NB4 (cell line): ENCODE measurements at places on chromosomes 3 and 15.

GRCh38 chr15:31551323-31551722, 224.7 kb downstream of the KLF13 start:
- no peak for DNase-seq

DNA sequence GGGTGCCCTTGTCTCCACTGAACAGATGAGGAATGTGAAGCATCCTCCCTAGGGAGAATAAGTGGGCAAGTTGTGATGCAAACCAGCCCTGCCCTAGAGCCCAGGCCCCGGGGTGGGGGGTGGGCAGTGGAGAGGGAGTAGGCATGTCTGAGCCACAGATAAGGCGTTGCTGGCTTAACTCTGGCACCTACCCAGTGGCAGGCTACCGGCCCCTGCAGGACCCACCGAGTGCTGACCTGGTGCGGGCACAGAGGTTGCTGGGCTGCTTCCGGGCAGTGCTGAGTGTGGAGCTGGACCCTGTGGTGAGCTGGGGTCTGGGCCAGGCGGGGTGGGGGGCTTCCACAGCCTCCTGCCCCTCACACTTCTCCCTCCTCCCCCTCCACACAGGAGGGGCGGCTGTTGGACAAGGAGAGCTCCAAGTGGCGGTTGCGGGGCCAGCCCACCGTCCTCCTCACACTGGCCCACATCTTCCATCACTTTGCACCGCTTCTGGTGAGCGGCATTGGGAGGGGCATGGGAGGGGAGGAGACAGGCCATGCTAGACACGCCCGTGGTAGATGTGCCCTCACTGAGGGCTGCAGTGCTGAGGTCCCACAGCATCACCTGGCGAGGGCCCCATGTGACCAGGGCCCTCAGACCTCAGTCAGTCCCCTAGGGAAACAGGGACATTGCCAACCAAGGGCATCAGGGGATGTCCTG, 10.1 kb downstream of the RNF123 start:
- no peak for DNase-seq

GRCh38 chr15:79676621-79677020, 220.2 kb downstream of the MTHFS start:
- no peak for DNase-seq

- DNase-seq: no peak
These were observed 4.4 kb upstream of the CA12 start for GRCh38 chr15:63385911-63386531.

GRCh38 chr3:117708601-117709000, 999.0 kb downstream of the TUSC7 start:
- no peak for DNase-seq

DNA sequence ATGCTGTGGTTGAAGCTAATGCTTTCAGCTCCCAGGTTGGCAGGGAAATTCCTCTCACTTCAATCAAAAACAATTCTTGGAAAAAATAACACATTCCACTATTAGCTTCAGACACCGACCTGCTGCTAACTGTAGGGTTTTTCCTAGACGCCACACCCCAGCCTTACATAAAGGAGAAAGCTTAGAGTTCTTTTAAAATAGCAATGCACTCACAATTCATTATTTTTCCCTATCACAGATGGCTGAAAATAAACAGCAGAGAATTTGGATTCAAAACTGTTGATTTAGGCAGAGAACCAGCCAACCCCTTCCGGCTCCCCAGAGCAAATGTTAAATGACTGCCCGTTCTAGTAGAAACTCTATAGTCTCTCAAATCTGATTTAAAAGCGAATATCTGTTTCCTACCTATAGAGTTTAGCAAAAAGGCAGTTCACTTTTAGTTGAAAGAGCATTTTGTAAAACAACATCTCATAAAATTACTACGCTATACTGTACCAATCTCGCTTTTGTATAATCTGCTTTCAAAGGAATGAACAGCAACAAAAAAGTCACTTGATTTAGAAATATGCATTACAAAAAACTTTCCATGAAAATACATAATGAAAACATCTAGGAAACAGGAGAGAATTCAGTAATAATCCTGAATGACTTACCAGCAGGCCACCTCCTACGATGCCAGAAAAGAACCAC, 586 bp downstream of the TM4SF1 start:
- no peak for DNase-seq

DNA sequence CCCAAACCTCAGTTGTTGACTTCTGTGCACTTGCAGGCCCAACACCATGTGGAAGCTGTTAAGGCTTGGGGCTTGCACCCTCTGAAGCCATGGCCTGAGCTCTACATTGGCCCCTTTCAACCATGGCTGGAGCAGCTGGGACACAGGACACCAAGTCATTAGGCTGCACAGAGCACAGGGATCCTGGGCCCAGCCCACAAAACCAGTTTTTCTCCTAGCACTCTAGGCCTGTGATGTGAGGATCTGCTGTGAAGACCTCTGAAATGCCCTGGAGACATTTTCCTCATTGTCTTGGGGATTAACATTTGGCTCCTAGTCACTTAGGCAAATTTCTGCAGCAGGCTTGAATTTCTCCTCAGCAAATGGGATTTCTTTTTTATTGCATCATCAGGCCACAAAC, 1255.7 kb downstream of the ZPLD1 start:
- no peak for DNase-seq

GRCh38 chr3:145812391-145812790, 348.6 kb downstream of the PLOD2 start:
- no peak for DNase-seq

- peak; percentile 38 for DNase-seq
These were observed 342.9 kb upstream of the PROK2 start for GRCh38 chr3:72127844-72128243.

- no peak for DNase-seq
These were observed 2.1 kb downstream of the PDE8A start for GRCh38 chr15:84983711-84984110.

- DNase-seq: no peak
These were observed 3.3 kb upstream of the CNTN3 start for GRCh38 chr3:74617776-74618175.

DNA sequence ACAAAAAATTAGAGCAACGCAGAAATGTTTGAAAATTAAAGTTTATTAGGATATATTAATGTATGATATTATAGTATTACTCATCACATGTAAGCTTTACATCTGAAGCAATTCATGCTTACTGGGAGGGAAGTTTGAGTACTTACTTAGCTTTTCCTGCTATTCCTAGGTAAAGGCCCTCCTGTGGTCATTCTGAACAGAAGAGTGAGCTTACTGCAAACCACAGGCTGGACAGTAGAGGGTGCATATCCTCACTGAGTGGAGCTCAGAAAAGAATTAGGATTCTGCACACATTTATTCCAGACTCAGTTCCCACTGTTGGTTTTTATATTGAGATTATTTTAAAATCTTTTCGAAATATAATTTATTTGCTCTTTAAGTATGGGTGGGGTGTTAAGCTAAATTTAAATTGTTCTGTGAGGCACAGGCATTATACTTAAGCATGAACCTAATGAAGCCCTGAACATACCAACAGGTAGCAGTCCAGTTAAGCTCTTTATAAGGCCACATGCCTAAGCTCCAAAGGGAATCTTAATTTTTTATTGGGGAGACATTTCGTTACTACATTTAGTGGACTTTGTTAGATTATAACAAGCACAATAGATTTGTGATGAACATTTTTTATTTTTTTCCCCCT, 10.2 kb downstream of the MRPS22 start:
- peak; percentile 58 for DNase-seq

- DNase-seq: no peak
These were observed 53.3 kb downstream of the EXOG start for GRCh38 chr3:38549486-38549885.

GRCh38 chr3:11739123-11739522, 95.4 kb upstream of the VGLL4 start:
- no peak for DNase-seq
